ENCODE measurements at places on chromosomes 3 and 15.

DNA sequence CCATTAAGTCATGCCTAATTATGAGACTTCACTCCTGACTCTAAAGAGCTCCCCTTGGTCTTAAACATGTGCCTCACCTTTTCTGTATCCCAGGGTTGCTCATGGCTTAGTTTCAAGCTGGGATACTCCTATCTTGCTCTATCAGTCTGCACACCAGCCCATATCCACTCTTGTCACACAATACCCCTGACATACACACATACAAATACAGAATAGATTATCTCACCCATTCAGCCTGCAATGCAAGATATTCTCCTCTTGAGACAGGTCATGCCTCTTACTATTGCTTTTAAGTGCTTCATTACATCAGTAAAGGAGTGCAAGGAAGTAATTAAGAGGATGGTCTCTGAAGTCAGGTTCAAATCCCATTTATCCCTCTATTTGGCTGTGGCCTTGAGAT lies 587.3 kb downstream of the IGSF11 start:
- no peak for DNase-seq

GRCh38 chr3:69324362-69325025 lies 61.4 kb downstream of the FRMD4B start:
- DNase-seq = peak; percentile 7

DNA sequence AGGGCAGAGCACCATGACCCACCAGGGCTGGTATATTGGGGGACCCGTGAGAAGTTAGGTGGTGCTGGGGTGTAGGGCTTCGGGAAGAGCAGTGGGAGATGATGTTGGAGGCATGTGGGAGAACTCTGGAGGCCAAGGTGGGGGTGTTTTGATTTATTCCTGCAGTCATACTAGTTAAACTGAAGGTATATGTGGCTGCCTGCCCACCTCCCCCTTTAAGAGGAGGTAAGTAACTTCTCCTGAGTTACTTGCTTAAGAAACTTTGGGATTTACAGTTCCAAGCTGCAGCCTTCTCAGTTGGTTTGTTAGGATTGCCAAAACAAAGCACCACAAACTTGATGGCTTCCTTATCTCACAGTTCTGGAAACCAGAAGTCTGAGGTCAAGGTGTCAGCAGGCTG lies 73.1 kb upstream of the AGBL1 start:
- no peak for DNase-seq

DNA sequence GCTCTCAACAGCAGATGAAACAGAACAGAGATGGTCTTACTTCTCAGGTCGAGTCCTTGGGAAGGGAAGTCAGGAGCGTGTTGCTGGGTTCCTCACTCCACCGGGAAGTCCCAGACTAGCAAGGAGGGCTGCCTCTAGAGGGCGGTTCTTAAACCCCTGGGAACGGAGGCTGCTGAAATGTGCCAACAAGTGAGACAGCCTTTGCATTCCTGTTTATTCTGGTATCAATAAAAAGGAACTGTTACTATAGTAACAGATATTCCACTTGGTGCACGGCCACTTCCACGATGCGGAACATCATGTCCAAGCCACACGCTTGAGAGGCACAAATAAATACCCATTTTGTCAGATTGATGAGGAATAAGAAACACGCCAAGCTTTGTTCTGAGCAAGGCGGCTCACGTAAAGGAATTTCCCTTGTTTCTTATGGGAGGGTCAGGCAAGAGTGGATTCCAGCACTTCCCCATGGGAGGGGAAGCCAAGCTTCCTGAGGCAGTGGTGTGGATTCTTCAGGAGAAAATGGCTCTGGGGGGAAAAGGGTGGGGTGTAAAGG lies at the start of gene FAM107A:
FAM107A (minus strand) TSS at position 123 of the 553 bp plus-strand sequence. CDS start 7,531 bp downstream, outside the sequence.
- no peak for DNase-seq

DNA sequence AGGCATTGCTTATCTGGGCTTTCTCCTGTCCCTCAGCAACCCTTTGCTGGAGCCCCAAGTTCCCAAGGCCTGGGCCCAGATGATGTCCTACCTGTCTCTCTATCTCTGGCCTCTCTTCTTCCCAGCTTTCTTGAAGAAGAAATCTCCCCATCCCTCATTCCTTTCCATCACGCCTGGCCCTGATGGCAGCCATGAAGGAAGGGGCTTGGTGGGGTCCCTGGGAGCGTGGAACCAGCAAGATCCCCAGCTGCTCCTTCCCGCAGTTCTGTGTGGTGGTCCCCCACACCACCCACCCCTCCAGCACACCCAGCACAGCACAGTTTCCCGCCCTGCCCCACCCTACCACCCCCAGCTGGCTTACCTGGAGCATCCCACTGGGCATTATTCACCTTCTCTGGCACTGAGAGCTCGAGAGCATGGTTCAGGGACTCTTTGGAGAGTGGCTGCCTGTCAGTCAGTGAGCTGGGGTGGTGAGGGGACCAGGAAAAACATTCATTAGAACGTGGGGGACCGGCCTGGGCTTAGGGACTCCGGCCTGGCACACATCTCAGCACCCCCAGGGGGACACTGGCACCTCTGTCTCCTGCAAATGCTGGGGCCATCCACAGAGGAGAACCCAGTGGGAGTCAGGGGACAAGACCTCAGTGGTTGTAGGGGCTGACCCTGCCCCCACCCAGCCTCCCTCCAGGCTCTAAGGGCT lies 26.6 kb downstream of the ACSBG1 start:
- no peak for DNase-seq

DNA sequence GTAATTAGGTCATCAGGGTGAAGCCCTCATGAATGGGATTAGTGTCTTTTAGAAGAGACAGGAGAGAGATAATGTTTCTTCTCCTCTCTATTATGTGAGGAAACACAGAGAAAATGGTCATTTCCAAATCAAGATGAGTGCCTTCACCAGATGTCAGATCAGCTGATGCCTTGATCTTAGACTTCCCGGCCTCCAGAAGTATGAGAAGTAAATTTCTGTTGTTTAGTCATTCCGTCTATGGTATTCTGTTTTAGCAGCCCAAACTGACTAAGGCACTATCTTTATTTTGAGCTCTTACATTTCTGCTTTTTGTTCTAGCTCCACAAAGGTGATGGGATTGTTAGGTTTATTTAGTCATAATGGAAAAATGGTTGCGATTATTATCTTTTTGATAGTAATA lies 273.2 kb upstream of the GADL1 start:
- DNase-seq = no peak

- DNase-seq = no peak
Observed at GRCh38 chr15:81225161-81225671, 28.5 kb downstream of the IL16 start.

- DNase-seq = peak; percentile 86
Observed at GRCh38 chr3:172279191-172279640, 169.0 kb downstream of the GHSR start.

- DNase-seq = no peak
Observed at GRCh38 chr3:52227766-52228165, 2.3 kb upstream of the TLR9 start.

DNA sequence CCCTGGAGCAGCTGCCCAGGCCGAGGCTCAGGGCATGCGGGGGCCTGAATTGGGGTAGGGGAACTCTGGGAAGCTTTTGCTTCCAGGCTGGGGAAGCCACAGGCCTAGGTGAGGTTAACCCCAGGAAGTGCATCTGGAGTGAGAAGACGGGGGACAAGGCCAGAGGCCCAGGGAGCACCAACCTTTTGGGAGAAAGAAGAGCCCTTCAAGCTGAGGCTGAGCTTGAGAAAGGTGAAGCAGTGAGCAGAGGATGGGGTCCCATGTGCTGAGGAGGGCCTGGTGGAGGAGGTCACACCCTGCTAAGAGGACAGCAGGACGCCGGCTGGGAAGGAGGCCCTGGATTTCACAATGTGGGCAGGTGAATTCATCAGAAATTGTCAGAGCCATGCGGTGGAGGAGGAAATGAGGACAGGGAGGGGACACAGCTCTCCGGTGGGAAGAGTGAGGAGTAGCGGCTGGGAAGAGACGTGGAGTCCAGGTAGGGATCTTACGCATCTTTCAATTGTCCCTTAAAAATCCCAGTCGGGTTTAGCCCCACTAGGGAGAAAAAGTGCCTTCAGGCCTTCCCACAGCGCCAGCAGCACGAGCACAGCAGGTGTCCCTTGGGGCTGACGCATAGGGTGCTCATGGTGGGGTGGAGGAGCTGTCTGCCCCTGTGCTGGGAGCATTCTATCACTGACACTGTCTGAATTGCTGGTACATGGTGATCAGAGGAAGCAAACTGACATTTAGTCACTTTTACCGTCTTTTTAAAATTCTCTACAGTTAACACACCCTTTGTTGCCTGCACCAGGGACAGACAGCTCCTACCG lies 50.9 kb downstream of the HCN4 start:
- DNase-seq = no peak

GRCh38 chr3:167728176-167728575 lies 6.5 kb downstream of the PDCD10 start:
- DNase-seq = no peak

DNA sequence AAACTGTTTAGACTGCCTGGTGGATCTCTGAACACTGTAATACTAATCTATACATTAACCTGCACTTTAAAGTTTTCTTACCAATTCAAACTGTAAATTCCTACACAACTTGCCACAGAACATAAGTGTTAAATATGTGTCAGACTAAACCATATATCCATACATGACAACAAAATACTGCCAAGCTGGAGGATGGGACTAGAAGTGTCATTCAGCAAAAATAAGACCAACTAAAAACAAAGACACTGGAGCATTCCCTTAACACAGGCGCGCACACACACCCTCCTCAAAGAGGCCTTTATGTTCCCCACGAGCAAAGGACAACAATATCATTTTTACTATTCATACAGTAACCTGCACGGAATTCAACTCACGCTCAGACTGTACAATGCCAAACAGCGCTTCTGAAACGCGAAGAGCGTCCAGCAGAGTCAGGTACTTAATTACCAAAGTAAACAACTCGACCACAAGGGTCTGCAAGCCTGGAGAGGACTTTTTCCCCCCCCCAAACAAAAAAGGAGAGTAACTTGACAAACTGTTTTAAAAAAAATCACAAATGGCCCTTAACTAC lies 1.1 kb downstream of the DCUN1D1 start:
- peak; percentile 88 for DNase-seq

DNA sequence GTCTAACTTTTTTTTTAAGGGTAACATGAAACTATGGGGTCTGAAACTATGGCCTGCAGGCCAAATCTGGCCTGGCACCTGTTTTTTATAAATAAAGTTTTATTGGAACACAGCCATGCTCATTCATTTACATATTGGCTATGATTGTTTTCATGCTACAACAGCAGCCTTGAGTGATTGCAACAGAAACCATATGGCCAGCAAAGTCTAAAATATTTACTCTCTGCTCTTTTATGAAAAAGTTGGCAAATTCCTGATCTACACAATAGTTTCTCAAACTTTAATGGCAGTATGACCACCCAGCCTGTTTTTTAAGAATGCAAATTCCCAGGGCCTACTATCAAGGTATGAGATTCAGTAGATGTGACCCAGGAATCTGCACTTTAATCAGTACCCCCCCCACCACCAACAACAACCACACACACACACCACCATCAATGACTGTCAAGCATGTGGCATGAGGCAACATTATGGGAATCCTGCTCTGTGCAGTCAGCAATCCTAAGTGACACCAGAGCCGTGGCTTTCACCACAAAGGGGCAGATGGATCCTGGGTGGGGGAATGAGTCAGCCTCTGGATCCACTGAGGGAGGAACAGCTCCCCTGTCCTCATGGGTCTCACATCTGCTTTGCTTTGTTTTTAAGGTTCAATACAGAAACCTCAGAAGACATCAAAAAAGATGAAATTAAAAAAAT lies 142.8 kb downstream of the NTRK3 start:
- DNase-seq = no peak

DNA sequence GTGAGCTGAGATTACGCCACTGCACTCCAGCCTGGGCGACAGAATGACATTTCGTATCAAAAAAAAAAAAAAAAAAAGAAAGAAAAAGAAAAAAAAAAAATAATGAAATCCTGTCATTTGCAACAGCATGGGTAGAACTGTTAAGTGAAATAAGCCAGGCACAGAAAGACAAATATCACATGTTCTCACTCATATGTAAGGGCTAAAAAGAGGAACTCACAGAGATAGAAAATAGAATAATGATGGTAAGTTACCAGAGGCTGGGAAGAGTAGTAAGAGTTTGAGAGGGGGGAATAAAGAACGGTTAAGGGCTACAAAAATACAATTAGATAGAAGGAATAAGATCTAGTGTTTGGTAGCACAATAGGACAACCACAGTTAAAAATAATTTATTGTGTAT lies 19.7 kb downstream of the DENND6A start:
- DNase-seq = no peak

DNA sequence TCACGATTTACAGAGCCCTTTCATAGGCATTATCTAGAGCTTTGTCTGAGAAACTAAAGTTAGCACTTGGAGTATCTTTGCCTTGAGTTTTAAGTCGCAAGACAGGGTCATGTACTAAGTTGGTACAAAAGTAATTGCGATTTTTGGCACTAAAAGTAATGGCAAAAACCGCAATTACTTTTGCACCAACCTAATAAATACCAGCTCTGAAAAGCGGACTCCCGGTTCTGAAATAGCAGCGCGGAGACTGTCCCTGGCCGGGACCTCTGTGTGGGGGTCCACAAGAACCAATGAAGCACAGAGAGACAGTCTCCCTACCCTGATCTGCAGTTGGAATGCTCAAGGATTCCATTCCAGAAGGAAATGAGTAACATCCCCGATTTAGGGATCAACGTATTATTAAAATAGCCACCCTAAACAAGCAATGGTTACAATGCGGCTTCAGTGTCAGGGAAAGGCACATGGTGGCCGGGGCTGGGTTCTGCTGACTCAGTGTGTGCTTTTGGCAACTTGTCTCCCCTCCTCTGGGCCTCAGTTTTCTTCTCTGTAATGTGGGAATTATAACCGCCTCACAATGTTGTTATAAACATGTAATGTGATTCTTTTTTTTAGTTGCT lies 150.3 kb upstream of the MCTP2 start:
- no peak for DNase-seq

DNA sequence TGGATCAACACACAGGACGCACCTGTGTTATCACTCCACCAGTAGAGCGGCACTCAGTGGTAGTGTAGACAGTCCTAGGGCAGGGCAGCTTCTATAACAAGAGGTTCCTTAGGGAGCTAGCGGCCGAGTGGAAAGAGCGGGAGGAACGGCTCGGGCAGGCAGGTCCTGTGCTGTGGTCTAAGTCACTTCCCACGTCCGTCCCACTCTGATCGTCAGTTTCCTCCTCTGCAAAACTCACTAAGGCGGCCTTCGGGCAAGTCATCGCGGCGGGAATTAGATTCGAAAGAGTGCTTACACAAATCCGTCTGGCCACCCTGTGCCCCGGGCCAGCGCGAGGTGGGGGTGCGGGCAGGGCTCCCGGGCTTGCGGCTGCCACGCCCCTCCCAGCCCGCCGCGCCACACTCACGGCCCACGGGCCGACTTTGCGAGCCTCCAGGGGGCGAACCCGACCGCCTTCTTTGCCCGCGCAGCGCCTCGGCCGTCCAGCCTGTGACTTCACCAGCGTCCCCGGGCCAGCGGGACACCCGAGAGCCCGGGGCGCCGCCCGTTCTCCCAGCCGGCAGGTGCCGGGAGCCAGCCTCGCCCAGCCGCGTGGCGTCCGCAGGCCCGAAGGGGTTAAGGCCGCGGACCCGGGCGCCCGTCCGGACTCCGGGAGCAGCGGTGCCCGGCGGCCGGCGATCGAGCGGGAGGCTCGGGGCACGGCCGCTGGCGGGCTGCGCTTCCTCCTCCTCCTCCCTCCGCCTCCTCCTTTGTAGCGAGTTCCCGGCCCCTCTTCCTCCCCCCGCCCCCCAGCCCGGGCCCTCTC lies 416 bp upstream of the CORO2B start:
- DNase-seq = no peak

All from NCI-H1105 treated with DMSO at 0.1 percent for 48 hours (cell line).